ENCODE measurements at places on chromosomes 3 and 15.

- peak; percentile 16 for DNase-seq
Measured at GRCh38 chr15:52466134-52466701, 62.5 kb downstream of the MYO5A start.

- DNase-seq = no peak
Measured at GRCh38 chr15:43934480-43934879, 107.7 kb downstream of the WDR76 start.

GRCh38 chr15:99149366-99149765 is 44.5 kb downstream of the SYNM start:
- DNase-seq = no peak

GRCh38 chr3:123319760-123320159 is 118.0 kb downstream of the SEC22A start:
- DNase-seq = no peak

DNA sequence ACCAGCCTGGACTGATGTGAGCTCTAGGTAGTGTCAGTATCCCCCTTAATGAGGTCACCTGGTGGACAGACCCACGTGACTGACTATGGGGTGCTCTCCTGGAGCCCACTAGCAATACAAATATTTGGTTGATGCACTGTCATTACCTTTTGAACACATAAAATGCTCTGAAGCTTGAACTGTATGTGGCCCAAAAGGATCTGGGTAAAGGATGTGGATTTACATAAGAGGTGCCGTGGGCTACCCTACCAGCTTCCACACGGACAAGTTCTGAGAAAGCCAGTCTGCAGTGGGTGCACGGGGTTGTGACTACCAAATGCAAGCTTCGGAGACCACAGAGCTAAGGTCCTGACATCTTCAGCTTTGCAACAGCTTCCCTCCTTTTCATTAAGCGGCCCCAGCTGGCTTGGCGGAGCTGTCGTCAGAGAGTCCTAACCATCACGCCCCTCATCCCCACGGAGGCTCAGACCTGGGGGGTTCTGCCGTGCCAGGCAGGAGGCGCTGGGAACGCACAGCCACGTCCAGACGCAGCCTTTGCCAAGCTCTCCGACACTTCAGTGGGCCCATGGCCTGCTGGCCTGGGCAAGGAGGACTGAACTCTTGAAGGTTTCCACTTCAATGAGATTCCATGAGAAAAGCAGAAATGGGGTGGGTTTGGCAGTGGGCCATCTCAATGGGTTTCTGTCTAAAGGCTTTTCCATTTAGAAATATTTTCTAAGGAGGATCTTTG is 228.3 kb downstream of the ADAMTS17 start:
- DNase-seq = no peak
